IgD-negative memory B cell (primary cell): ENCODE measurements at places on chromosomes 2 and 18. TPM values are rescaled to one million over a fixed set of nuclear protein-coding genes. Genes with fewer than 3 reads are reported as not detected.

CTNNA2 gene
- polyA plus RNA-seq: not detected

STPG4 gene
- polyA plus RNA-seq: not detected

CPLX4 gene
- polyA plus RNA-seq: not detected

CD207 gene
- polyA plus RNA-seq: not detected

STAT4 gene
- polyA plus RNA-seq: 1.9 TPM

NEURL3 gene
- not detected for polyA plus RNA-seq

TCF23 gene
- not detected for polyA plus RNA-seq

VWC2L gene
- polyA plus RNA-seq: not detected

CHRNA1 gene
- 0.40 TPM for polyA plus RNA-seq

CCDC85A gene
- 0.15 TPM for polyA plus RNA-seq

EML6 gene
- polyA plus RNA-seq: 3.8 TPM

PPP3R1 gene
- polyA plus RNA-seq: 1.7 TPM

FNDC4 gene
- not detected for polyA plus RNA-seq

VPS4B gene
- polyA plus RNA-seq: 66.0 TPM

FAM124B gene
- not detected for polyA plus RNA-seq

SLC5A7 gene
- polyA plus RNA-seq: not detected

BAZ2B gene
- 17.3 TPM for polyA plus RNA-seq

CYRIA gene
- 31.0 TPM for polyA plus RNA-seq

GPC1 gene
- polyA plus RNA-seq: 0.26 TPM

LRP2 gene
- polyA plus RNA-seq: not detected

DCC gene
- not detected for polyA plus RNA-seq

CPO gene
- not detected for polyA plus RNA-seq

IL1A gene
- not detected for polyA plus RNA-seq

IL18RAP gene
- 0.55 TPM for polyA plus RNA-seq

RSAD2 gene
- 3.3 TPM for polyA plus RNA-seq

CD8B2 gene
- polyA plus RNA-seq: not detected

SLC35F6 gene
- polyA plus RNA-seq: 5.3 TPM

LRATD1 gene
- polyA plus RNA-seq: not detected

PAX3 gene
- not detected for polyA plus RNA-seq

MC4R gene
- not detected for polyA plus RNA-seq

SLC19A3 gene
- polyA plus RNA-seq: not detected

GALR1 gene
- polyA plus RNA-seq: not detected

PELI1 gene
- polyA plus RNA-seq: 23.9 TPM

CAB39 gene
- polyA plus RNA-seq: 46.8 TPM
